A172 (cell line): ENCODE measurements at places on chromosomes 1 and 21.
A peak's percentile ranks its signal among the peaks of the same experiment; 100 is the strongest.

DNA sequence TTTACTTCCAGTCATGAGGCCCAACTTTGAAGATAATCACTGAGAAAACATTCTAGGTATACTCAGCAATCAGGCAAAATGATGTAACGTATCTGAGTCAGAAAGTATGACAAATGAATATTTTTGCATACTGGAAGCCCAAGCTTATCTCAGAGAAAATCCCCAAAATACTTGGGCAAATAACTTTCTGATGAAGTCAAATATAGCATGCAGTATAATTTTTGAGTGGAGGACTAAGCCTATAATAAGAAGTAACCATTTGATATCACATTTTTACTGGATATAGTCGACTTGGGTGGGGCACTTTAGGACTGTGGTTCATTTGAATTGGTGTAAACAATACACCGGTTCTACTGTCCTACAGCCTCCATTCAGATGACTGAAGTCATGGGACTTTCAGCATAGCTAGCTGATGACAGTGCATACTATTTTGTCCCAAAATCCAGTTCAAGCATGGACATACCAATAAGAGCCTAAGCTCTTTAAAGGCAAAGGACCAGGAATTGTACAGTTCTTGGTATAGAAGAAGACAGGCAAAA is 2.3 kb upstream of the GADD45A start:
- peak; percentile 95 for DNase-seq

DNA sequence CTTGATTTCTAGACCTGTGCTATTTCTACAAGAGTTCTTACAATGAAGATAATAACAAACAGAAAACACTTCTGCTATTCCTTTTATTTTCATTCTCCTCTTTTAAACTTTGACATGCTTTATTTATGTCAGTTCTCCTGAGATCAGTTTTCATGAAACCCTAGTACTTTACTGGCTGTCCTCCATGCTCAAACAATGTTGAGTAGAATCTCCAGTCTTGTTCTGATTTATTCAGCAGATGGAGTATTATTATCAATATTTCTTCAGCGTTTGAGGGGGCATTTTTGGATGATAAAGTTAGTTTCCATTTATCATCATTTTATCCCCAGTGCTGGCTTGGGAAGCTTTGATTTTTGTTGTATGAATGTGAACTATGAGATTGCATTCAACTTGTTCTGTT is 85.9 kb upstream of the WARS2 start:
- DNase-seq, result no peak

GRCh38 chr1:84800090-84801073 is 92.6 kb downstream of the LPAR3 start:
- no peak for DNase-seq

DNA sequence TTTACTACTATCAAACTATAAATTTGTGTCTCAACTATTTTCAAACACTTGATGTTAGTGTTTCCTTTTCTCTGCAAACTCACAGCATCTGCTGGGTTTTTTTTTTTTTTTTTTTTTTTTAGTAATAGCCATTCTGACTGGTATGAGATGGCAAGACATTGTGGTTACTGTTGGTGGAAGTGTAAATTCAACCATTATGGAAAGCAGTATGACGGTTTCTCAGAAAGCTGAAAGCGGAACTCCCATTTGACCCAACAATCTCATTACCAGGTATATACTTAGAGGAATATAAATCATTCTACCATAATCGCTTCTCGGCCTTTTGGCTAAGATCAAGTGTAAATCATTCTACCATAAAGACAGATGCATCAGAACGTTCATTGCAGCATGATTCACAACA is 608.3 kb upstream of the ZP4 start:
- DNase-seq, result no peak

GRCh38 chr1:33930346-33931110 is 66.6 kb downstream of the HMGB4 start:
- no peak for DNase-seq

DNA sequence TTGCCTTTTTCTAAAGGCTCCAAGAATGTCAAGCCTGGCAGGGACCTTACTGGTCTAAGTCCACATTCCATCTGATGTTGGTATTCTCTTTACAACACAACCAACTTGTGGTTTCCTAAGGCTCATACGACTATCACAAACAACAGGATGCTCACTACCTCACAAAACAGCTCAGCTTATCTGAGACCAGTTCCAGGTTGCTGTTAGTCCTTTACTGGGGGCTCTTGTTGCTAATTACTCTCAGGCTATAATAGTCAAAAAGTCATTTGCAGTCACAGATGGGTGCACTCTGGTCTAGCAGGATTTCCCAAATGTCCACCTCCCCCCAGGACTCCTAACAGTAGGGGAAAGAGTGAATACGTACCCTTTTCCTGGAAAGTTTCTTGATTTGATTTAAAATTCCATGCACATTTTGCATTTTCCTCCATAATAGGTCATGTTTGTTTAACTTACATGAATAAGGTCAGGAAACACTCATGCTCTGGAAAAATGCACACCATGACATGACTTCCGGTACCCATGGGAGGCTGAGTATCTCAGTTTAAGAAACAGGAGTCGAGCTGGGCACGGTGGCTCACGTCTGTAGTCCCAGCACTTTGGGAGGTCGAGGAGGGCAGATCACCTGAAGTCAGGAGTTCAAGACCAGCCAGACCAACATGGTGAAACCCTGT is 16.0 kb downstream of the LCK start:
- DNase-seq, result no peak

DNA sequence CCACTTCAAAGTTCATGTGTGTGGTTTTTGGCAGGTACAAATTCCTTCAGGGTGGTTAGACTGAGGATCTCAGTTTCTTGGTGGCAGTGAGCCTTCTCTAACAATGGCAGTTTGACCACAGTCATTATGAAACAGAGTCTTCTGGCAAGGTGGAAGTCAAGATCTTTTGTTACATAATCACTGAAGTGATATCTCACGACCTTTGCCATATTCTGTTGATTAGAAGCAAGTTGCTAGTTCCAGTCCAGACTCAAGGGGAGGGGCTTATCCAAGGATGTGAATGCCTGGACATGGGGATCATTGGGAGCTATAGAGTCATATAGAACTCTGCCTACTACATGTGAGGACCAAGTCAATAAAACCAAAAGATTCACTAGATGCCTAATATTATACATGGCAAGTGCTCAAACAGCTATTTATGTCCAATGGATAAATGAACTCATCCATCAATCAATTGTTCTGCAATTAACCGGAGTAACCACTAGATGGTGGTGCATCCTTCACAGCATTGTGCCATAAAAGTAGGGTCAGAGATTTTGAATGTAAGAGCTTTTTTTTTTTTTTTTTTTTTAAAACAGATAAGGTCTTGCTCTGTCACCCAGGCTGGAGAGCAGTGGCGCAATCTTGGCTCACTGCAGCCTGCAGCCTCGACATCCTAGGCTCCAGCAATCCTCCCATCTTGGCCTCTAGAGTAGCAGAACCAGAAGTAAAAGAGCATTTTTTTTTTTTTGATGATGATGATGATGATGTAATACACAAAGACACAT is 131.9 kb downstream of the CRB1 start:
- peak; percentile 53 for DNase-seq

DNA sequence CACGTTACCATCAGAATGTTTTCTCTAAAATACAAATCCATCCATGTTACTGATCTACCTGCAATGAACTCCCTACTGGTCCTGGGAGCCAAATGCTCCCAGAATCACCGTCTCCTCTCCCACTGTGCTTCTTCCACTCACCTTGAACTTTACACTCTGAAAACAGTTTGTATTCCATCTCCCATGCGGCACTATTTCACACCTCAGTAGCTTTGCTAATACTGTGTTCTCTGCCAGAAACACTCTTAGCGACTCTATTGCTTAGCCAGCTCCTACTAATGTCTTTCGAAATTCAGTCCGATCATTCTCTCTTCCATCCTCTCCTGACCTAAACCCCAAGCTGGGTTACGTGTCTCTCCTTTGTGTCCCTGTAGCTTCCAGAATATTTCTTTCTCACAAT is 284.4 kb upstream of the DUSP10 start:
- DNase-seq, result no peak

GRCh38 chr1:15259622-15260007 is 12.6 kb downstream of the FHAD1 start:
- no peak for DNase-seq

DNA sequence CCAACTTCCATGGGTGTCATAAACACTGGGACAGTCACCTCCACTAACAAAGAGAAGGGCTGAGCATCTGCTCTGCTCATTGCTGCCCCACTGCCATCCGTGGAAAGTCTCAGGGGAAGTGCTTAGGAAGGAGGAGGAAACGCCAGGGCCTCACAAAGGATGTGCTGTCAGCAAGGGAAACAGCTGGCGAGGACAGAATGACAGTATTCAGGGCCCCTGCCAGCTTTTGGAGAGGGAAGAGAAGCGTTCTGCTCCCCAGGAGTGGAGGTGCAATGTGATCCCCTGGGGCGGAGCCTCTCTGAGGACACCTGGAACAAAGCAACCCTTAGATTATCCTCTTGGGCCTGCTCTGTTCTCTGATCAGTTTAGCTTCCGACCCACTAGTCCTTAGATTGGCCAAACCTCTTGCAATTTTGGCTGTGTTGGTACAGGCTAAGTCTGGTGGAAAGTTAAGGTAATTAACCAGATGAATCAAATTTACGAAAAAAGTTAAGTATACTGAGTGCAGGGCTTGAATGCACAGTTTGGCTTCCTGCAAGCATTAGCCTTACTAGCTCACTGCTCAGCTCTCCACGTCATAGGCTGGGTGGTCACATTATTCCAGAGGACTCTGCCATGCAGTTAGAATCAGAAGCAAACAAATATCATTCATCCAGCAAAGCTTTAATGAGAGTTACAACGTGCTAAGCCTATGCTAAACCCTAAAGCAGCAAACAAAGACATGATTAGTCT is 170.2 kb upstream of the NFIA start:
- no peak for DNase-seq

DNA sequence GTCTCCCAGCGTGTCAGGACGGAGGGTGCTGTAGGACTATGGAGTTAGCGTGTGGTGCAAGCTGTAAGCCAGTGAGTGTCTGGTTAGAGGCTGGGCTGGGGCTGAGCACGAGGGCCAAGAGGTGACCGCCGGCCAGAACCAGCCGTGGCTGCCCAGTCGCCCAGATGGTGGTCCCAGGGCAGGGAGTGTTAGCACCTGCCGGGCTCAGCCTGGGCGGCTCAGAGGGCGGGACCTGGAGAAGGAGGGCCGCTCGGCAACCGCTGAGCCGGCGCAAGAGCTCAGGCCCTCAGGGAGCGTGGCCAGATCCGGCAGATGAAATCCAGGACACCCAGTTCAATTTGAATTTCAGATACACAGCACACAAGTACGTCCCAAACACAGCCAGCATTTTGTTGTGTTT is 87.9 kb downstream of the PRDM16 start:
- DNase-seq, result no peak

DNA sequence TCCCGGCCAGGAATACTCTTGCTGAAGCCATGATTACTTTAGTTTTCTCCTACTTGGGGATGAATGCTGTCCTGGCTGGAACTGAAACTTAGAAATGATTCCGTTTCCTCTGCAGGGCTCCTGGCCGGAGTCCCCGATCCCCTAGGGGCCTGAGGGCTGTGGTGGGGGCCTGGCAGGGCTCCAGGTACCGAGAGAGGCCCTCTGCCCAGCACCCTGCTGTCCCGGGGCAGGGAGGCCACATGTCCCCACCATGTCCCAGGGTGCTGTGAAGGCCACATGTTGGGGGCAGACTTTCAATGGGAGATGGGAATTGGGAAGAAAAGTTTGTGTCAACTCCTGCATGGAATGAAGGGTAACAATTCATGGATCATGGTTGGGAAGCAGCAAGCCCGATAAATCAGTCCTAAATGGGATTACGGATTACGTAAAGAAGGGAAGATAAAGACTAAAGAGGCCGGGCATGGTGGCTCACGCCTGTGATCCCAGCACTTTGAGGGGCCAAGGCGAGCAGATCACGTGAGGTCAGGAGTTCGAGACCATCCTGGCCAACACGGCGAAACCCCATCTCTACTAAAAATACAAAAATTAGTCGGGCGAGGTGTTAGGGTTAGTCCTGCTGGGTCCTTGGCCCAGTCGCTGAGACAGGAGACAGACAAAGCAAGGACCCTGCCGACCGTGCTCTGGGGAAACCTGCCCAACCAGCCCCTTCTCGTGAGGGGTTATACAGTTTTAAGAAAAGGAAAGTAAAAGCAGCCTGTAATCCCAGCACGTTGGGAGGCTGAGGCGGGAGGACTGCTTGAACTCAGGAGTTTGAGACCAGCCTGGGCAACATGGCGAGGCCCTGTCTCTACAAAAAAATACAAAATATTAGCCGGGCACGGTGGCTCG is 37.6 kb downstream of the MORN1 start:
- DNase-seq, result no peak

DNA sequence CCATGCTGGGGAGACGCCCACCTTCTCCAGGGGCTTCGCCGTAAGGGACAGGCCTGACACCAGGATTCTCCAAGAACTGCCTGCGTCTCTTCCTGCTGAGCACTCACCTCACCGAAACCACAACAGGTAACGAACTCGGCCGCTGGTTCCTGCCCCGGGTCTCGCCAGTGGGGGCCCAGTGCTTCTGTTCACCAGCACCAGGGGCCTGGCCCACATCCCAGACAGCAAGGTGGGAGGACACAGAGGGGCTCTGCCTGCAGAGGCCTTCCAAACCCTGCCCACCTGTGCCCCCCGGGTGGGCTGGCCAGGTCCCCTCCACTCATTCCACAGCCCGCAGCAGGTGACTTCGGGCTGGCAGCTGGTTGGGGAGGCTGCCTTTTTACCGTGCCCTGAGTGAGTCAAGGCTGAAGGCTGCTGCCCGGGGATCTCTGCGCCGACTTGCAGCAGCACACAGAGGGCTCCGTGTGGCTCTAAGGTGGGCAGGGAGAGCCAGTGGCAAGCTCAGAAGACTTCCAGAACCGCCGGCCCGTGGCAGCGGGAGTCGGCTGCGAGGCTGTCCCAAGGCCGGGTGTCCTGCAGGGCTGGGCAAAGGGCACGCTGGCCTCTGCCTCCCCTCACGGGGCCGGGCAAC is 14.7 kb upstream of the COL18A1 start:
- DNase-seq, result no peak

DNA sequence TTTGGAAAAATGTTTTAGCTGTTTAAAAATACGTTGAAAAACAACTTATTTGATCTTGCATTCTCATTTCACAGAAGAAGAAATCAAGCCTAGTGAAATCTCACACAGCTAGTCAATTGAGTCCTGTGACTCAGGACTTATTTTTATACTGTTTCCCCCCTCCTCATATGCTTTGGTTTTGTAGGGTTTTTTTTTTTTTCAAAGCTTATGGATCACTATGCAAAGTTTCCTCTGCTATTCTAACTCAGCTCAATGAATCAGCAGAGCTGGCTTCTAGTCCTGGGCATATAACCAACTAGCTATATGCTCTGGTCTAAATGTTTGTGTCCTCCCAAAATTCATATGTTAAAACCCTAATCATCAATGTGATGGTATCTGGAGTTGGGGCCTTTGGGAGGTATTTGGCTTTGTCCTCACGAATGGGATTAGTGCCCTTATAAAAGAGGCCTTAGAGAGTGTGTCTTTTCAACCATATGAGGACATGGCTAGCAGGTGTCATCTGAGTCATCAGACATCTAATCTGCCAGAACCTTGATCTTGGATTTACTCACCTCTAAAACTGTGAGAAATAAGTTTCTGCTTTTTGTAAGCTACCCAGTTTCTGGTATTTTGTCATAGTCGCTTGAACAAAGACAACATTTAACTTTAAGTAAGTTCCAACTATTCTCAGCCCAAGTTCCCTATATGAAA is 317.2 kb upstream of the C1orf87 start:
- no peak for DNase-seq

- DNase-seq, result no peak
These were observed 603.3 kb downstream of the PTPRC start for GRCh38 chr1:199242147-199242546.

GRCh38 chr1:88802950-88803349 is 88.4 kb downstream of the GTF2B start:
- DNase-seq, result peak; percentile 26

GRCh38 chr1:201715801-201716741 is 112.9 kb upstream of the IPO9 start:
- DNase-seq, result no peak
